Cerebellar cortex (tissue), 1 donor: ENCODE measurements at places on chromosomes 13 and 19.

GRCh38 chr13:89514534-89515312 lies 1832.8 kb upstream of the MIR17HG start:
- no peak for DNase-seq

GRCh38 chr13:96020155-96020575 lies 33.0 kb downstream of the UGGT2 start:
- DNase-seq = peak; percentile 64

GRCh38 chr19:46014534-46014933 lies 8.3 kb downstream of the PGLYRP1 start:
- no peak for DNase-seq

- no peak for DNase-seq
These were observed 3.2 kb upstream of the SACS start for GRCh38 chr13:23436680-23437079.

- no peak for DNase-seq
These were observed 607.4 kb downstream of the EFNB2 start for GRCh38 chr13:105928048-105928447.

DNA sequence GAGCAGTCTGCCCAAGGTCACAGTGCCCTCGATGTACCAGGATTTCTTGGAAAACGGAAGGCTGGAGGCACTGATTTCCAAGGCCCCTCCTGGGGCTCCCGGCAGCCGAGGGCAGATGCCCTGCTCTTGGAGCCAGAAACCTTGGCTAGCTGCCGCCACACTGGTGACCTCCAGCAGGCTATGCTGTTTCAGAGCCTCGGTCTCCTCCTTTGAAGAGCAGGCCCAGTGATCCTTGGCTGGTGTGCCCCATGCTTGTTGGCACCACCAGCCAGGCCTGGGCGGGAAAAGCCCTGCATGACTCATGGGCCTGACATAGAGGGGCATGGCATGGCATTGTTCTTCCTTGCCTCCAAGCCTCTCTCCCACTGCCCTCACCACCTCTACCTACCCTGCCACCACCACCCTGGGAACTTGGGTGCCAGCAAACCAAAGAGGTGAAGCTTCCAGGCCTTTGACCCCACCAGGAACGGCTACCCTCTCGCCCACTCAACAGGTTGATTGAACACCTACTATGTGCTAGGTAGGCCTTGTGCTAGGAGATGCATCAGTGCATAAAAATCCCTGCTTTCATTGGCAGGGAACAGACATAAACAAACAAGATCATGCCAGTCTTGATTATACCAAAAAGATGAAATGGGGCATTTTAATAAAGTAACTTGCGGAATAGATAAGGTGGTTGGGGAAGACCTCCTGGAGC lies 1.6 kb upstream of the CLEC11A start:
- DNase-seq = peak; percentile 61

GRCh38 chr19:46844067-46844489 lies 6.6 kb downstream of the AP2S1 start:
- no peak for DNase-seq

GRCh38 chr19:30745476-30745985 lies 373.3 kb downstream of the ZNF536 start:
- no peak for DNase-seq

- no peak for DNase-seq
These were observed 600.3 kb upstream of the GPC6 start for GRCh38 chr13:92626274-92626673.

GRCh38 chr13:52004511-52005170 lies 6.6 kb downstream of the ATP7B start:
- DNase-seq = no peak

DNA sequence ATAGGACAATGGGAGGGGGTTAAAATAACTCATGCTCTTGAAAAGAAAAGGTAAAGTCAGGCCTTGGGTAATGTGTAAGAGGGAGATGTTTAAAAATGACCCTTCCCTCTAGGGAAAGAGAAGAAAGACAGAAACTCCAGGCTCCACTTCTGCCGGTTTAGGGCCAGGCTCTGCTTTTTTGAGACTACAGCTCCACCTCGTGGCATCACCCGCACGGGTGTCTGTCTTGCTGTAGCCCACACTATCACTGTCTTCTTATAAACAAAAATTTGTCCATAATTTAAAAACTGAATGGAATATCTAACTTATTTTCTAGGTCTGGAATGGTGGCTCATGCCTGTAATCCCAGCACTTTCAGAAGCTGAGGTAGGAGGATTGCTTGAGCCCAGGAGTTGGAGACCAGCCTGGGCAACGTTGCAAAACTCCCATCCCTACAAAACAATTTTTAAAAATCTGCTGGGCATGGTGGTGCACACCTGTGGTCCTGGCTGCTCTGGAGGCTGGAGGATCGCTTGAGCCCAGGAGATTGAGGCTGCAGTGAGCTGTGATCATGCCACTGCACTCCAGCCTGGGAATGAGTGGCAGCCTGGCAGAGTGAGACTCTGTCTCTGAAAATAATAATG lies 65.1 kb upstream of the GTF3A start:
- peak; percentile 83 for DNase-seq

GRCh38 chr13:47299304-47299703 lies 402.5 kb upstream of the HTR2A start:
- no peak for DNase-seq

GRCh38 chr13:20491926-20492435 lies 33.7 kb downstream of the CRYL1 start:
- no peak for DNase-seq

GRCh38 chr13:24036115-24036514 lies 124.4 kb upstream of the SPATA13 start:
- DNase-seq = no peak

GRCh38 chr13:24218977-24219376 lies 58.5 kb downstream of the SPATA13 start:
- DNase-seq = no peak

DNA sequence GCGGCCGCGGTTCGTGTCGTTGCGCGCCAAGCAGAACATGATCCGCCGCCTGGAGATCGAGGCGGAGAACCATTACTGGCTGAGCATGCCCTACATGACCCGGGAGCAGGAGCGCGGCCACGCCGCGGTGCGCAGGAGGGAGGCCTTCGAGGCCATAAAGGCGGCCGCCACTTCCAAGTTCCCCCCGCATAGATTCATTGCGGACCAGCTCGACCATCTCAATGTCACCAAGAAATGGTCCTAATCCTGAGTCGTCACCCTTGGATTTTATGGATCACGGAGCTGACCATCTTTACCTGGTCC lies 475 bp downstream of the MRPL57 start:
- DNase-seq = no peak

DNA sequence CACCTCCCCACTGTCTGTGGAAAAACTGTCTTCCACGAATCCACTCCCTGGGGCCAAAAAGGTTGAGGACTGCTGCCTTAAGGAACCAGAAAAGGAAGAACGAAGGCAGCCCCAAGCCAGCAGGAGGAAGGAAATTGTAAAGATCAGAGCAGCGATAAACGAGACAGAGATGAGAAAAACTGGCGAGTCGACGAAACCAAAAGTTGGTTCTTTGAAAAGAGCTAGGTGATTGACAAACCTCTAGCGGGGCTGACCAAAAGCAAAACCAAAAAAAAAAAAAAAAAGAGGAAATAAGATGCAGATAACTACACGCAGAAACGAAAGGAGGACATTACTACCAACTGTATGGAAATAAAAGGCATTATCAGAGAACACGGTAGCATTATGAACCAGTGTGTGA lies 76.9 kb downstream of the GADD45B start:
- peak; percentile 36 for DNase-seq

DNA sequence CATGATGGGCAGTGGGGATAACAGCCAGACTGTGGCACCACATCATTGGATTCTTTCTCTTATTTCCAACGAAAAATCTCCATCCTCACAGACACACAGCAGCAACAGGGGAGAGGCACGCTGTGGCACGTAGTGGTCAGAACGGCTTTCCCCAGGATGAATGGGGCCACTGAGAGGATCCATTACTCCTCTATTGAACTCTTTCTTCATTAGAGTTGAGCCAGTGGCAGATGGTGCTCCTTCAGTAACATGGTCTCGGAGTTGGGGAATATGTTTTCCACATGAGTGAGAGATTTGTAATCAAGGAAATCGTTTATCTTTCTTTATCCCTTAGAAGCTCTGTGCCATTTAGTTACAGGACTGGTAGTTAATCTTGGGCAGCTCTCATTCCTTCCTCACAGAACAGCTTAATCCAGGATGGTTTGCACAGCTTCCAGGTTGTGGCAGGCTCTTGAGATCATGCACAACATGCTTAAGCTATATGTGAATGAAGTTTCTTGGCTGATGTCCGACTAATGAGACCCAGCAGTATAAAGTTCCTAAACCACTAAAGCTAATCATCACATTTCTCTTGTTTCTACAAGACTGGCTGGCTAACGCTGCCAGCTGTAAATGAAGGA lies 180.5 kb upstream of the SLC10A2 start:
- DNase-seq = no peak
